ENCODE measurements at places on chromosomes 2 and 18.

DNA sequence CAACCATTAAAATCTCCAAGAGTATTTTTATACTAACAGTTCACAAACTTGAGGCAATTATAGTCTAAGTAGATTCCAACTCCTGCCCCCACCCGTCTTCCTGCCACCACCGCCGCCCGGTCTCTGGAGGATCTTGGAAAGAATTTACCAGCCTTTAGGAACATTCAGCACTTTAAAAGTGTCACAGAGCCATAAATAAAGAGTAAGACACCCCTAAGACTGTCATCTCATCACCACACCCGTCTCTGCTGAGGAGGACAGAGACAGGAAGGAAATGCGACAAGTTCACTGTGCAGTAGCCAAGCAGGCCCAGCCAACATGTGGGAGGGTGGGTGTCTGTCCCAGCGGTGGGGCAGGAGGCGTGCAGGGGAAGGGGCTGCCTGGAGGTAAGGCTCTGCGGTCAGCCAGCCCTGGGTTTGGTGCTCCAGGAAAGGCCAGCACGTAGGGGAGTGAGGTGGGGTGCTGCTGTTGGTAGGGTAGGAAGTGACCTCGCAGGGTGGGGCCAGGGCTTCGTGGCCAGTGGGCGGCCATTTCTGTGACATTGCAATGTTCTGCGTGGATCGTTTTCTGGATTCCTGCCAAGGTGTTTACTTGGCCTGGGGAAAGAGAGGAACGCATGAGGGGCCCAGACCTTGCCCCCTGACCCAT lies 111.6 kb downstream of the FAM210A start:
- DNase-seq, result no peak

- DNase-seq, result no peak
Measured at GRCh38 chr18:40415176-40415791, 1539.8 kb upstream of the PIK3C3 start.

- no peak for DNase-seq
Measured at GRCh38 chr18:63159590-63159989, 160.0 kb downstream of the BCL2 start.

GRCh38 chr2:196131949-196132925 lies 39.1 kb downstream of the STK17B start:
- DNase-seq, result peak; percentile 34

- DNase-seq, result no peak
Measured at GRCh38 chr2:30768036-30768686, 39.1 kb downstream of the CAPN13 start.

DNA sequence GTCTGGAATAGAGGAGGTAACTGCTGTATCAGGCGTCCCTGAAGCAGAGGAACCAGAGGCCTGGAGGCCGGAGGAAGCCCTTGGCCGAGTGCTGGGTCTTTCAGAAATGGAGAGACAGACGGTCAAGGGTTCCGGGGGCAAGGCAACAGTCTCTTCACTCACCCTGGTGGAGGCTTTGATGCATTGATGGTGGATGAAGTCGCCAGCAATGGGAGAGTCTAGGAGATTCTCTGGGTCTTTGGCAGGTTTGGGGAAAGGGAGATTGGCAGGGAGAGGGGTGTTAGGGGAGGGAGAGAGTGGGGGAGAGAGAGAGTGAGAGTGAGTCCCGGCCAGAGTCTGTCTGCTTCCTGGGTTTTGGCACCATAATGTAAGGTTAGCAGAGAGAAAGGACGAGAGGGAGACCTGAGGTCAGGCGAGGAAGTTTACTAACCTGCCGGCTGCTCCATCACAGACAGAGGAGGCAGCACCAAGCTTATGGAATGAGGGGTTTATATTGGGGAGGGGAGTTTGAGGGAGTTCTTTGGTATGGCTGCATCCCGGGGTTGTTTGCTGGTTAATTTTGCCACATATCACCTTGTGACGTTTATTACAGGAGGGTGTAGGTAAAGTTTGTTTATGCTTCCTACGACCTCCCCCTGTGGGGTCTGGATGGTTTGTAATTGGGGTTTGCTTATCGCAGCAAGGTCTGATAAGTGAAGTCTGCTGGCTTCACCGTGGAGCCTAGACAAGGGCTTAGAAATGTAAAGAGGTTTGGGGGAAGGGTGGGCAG lies 19.6 kb downstream of the COMMD1 start:
- DNase-seq, result no peak

GRCh38 chr18:6566338-6566911 lies 151.7 kb upstream of the L3MBTL4 start:
- no peak for DNase-seq

DNA sequence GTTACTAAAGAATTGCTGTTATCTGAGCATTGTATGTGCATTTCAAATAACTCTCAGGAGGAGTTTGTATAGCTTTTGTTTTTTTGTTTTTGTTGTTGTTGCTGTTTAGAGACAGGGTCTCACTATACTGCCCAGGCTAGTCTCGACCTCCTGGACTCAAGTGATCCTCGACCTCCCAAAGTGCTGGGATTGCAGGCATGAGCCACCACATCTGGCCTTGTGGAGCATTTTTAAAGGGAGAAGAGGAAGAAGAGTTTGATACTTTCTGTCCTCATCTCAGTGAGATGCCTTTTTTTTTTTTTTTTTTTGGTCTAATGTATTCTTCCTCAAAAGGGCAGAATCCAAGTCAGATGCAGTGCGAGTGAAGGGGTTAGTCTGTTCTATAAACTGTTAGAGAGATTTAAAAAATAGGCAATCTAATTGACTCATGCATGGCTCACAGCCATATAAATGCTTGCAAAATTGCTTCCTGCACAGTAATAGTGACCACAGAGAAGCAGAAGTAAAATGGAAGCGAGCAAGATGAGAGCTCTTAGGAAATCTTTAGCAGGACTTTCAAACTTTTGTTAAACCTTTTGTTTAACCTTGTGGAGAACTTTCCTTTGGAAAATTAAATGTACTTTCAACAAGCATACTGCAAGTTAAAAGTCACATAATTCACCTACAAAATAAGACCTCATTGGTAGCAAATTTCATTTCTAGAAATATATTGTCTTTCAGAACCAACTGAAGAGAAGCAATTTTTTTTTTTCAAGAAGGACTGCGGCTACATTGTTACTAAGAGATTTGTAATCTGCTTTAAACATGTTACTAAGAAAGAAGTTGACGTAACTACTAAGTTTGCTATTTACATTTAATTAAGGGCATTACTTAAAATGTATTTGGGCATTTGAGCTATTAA lies 52.3 kb upstream of the ROCK1 start:
- peak; percentile 45 for DNase-seq

DNA sequence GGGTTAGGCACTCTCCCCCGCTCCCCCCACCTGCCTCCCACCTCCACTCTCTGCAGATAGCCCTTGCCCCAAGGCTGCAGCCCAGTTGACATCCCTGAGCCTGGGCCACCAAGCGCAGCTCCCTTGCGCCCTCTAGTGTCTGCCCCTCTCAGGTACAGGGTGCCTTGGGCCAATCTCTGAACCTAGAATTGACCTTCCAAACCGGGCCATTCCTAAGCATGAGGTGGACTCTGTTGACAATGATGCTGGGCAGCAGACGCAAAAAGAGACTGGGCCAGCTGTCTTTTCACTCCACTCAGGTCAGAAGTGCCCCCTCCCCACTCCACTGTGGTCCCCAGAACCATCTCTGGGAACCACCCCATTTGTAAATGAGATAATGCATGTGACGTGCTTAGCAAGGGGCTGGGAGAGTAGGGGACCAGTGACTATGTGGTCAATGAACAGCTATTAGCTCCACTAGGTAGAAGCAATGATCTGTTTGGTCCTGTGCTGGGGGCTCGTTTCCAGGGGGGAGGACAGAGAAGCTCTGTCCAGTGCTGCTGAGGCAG lies 43.3 kb upstream of the PLB1 start:
- DNase-seq, result peak; percentile 46

- DNase-seq, result no peak
Measured at GRCh38 chr18:38250971-38251370, 685.4 kb upstream of the CELF4 start.

DNA sequence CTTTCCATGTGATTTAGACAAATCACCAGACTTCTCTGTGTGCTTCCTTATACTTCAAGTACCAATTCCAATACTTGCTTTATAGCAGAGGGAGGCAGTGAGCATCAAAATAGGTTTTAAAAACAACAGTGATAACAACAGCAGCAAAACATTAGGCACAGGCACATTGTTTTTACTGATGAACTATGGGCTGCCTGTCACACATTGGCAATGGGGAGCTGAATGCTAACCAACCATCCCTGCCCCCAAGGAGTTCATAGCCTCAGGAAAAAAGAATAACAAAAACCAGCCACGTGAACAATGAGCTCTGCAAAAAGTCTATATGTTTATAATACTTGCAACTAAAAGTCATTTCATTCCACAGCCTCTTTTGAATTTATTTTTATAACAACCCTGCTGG lies 287.9 kb upstream of the TRIB2 start:
- DNase-seq, result peak; percentile 86

DNA sequence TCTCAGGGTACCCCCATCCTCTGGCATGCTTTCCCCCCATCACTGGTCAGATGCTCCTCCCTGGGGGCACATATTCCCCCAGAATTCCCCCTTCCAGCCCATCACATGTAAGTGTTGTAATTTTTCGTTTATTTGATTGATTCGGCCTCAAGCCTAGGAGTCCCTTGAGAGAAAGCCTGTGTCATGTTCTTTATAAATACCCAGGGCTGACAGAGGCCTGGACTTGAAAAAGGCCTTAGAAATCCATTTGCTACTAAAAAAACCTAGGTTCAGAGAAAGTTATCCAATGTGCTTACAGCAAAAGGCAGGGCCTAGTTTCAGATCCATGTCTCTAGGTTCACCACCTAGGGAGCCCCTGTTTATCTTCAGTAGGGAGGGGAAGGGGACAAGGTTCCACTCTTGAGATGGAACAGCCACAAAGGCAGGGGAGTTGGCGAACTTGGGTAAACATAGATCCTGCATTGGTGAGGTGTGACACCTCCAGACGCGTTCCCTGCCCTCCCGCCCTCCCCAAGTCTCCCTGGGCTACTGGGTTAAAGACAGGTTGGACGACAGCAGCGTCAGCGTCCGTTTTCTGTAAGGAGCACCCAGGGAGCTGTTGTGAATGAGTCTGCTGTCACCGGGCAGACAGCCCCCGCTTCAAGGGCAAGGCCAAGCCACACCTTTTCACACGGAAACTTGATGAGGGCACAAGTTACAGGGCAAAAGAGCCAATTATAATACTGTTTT lies 147.8 kb downstream of the EN1 start:
- no peak for DNase-seq

DNA sequence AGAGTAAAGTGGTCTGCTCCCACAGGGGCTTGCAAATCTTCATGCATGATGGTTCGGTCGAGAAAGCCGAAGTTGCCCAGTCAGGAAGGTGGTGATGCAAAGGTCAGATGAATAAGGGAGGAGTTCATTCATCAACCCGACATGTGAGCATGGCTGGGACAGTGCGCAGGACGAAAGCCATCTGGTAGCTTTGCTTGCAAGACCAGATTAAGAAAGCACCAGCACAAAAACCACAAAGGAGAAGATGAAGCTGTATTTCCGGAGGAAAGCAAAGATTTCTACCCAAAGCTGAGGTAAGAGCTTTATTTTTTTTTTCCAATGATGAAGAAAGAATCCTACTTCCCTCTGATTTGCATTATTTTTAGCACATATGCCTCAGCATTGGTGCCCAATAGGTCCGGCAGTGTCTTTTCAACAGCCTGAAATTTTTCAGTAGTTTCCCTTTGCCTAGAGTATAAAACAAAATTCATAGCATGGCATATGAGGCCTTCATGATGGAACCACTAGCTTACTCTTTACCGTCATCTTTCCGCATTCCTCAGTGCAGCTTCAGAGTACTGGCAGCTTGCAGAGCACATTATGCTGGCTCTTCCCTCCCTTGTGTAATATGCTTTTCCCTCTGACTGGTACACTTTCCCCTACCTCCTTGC lies 112.0 kb upstream of the THOC1 start:
- DNase-seq, result no peak

GRCh38 chr2:198917926-198918720 lies 539.6 kb downstream of the SATB2 start:
- DNase-seq, result no peak

- no peak for DNase-seq
Measured at GRCh38 chr2:165074884-165075283, 119.6 kb upstream of the SLC38A11 start.

- DNase-seq, result peak; percentile 18
Measured at GRCh38 chr18:48300463-48300961, 108.7 kb downstream of the ZBTB7C start.

DNA sequence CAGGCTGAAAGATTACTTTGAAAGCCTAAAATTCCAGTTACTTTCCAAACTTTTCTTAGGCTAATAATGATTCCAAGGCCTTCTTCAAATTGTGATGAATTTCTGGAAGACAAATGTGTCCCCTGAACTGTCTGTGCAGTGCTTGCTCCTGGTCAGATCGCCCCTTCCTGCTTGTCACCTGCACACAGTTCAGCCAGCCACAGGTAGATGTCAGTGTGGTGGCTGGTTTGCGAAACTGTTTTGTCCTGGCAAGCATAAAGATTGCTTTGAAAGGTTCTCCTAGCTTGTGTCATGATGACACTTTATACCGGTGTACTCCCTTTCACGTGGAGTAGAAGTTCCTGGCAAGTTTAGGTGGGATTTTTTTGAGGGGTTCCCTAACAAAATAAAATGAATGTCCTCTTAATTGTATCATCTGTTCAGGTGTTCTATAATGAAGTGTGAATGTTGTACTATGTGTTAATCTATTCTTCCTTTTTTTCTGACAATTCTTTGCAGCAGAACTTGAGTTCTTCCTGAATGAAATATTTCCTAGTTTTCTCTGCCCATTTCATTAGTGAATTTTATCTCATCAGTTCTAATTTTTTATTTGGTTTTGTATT lies 298.8 kb downstream of the ZNF407 start:
- DNase-seq, result no peak

- DNase-seq, result peak; percentile 49
Measured at GRCh38 chr2:191030521-191031154, 16.7 kb upstream of the STAT1 start.

GRCh38 chr18:23094411-23095190 lies 40.7 kb upstream of the CABLES1 start:
- no peak for DNase-seq

- DNase-seq, result peak; percentile 92
Measured at GRCh38 chr2:120779781-120780283, 44.2 kb downstream of the GLI2 start.

GRCh38 chr2:58364098-58364497 lies 123.0 kb upstream of the FANCL start:
- DNase-seq, result no peak

- DNase-seq, result no peak
Measured at GRCh38 chr18:77857678-77858655, 608.3 kb downstream of the GALR1 start.

DNA sequence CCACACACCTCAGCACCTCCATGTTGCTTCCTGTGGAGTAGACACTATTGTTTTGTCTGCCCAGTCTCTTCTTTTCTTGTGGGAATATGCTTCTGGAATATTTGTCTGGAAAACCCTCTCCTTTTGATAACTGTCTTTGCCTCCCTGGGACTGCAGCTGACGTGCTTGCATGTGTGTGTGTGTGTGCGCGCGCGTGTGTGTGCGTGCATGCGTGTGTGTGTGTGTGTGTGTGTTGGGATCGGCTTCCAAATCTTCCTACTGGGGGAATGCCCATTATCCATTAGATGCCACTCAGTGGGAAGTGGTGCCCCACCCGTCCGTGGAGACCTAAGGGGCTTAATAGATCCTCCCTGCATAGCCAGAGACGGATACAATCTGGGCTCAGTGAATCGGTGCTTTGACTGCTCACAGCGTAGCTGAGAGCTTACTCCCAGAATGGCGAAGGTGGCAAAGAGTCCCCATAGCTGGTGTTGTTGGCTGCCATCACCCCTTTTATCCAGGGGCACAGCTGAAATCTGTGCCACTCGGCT lies 86.9 kb downstream of the RRM2 start:
- no peak for DNase-seq
